Daoy (cell line): ENCODE measurements at places on chromosomes 7 and 10. TPM values are rescaled to one million over a fixed set of nuclear protein-coding genes. Genes with fewer than 3 reads are reported as not detected.

The TSPAN15 gene
- total RNA-seq, result 1.6 and 4.6 TPM in 2 replicates

GRCh38 chr10:90062786-90063185, 361.4 kb downstream of the KIF20B start:
- no peak for DNase-seq

DNA sequence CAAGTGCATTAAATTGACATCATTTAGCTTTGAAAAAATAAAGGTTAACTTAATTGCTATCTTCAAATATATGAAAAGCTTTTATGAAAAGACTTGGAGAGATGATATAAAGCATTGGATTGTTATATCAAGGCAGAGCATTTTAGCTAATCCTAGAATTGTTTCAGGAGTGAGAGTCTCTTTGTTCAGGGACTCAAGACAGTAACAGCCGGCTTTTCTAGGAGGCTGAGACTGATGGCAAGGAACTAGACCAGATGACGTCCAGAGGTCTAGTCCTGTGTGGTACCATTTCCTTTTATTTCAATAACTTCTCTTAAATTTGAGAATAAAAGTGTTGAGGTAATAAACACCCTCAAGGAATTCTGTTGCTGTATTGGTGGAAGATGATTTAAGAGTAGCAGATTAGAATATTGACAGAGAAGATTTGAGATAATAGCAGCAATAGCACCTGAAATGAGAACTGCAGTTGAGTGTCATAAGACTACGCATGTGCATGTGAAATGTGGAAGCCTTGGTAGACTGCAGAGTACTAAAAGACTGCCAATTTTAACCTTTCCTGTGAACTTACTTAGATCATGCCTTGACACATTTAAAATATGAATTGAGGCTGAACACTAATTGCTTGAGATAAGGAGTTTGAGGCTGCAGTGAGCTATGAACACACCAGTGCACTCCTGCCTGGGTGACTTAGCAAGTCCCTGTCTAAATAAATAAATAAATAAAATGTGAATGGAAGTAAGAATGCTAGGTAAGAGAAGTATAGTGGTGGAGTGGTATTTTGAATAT, 79.6 kb downstream of the ZNRF2 start:
- no peak for DNase-seq

- DNase-seq, result peak; percentile 6
Observed at GRCh38 chr10:50937230-50937907, 51.9 kb upstream of the A1CF start.

GRCh38 chr7:149300620-149301285, 38.8 kb downstream of the ZNF783 start:
- no peak for DNase-seq
